ENCODE measurements at places on chromosomes 2 and 18.

- no peak for DNase-seq
These were observed 51.9 kb downstream of the TET3 start for GRCh38 chr2:74036450-74037195.

DNA sequence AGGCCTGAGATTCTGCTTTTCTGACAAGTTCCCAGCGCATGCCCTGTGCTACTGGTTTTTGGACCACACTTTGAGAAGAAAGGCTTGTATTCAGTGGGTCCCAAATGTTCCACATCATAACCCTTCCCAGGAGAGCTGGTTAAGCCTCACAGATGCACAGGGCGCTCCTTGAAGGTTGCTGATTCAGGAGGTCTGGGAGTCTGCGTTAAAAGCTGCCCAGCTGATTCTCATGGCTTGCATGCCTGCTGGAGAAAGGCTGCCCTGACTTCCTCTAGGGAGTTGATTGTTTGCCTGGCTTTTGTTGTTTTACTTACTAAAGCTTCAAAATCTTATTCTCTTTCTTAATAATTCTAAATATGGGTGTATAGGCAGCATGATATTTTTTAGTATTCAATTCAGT, 20.7 kb downstream of the CRYGD start:
- DNase-seq: no peak

DNA sequence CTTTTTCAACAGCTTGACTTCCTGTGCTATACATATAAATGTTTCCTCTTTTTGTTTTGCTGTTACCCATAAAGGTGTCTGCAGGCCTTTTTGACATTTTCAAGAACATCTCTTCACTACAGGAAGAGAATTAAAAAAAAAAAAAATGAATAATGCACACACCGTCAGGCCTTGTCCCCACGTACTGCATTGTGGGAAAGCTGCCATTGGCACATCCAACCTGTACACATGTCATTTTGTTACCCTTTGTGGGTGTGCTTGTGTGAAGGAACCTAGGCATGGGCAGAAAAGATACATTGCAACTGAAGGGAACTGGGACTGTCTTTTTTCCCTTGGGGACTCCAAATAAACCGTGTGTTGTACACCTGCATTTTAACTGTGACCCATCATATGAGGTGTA, 16.8 kb upstream of the TMEM37 start:
- DNase-seq: no peak

DNA sequence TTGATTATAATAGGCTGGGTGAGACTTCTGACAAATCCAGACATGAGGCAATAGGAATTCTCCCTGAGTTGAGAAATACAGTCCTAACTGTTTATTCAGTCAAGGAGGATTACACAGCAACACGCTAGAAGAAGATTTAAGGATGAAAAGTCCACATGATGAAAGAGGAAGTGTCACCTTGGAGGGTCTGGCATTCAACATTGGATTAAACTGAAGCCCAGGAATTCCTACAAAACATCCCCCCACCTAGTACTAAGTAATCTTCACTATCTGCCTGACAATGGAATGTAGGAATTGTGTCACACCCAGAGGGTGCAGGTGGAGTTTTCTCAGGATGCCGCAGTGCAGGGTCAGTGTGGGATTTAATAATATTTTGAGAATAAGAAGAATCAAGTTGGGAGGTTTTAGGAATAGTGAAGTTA, 142.4 kb downstream of the SOCS6 start:
- no peak for DNase-seq

GRCh38 chr2:61044636-61045035, 21.0 kb upstream of the SANBR start:
- no peak for DNase-seq

GRCh38 chr2:201471732-201472393, 20.3 kb downstream of the STRADB start:
- no peak for DNase-seq

DNA sequence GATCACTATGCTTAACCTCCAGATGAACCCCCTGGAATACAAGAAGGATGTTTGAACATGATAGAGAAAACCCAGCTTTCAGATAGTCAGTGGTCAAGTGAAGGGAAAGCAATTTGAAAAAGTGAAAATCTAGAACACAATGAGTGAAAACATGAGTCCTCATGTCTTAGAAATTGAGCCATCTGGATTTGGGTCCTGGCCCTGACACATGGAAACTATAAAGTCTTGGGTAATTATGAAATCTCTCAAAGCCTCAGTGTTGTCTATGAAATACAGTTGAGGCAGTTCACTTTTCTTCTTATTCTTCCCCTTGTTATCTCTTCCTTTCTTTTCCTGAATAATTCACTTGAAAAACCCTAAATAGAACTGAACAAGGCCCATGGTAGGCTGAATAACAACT, 120.6 kb downstream of the EN1 start:
- no peak for DNase-seq

DNA sequence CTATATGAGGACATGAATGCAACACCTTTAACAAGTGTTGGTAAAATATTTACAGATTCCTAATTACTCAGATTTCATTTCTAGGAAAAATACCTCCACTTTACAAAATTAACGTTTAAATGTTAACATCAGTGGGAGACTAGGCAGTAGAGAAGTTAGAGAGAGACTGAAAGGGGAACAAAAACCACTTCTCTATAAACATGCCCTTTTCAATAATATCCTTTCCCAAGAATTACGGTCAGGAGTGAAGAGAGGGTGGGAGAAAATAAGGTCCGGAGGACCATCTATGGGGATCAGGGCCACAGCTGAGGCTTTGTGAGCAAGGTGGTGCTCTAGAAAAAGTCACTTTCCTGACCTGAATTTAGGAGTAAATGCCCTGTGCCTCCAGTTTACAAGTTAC, 65.3 kb upstream of the WIPF1 start:
- DNase-seq: no peak

DNA sequence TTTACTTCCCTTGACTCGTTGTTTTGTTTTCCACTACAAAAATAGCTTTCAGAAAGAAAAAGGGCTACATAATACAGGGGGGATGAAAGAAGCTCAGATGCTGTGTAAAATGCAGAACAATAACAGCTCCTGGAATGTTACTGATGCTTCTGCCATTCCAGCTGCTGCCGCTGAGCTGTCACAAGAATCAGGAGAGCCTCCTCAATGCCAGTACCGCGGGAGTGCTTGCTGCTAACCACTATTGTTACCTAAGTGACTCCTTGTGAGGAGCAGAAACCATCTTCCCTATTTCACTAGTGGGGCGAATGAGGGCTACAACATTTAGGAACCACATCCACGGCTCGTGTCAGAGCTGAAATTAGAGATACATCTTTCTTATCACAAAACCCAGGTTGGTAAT, 384.8 kb downstream of the GALR1 start:
- no peak for DNase-seq

- DNase-seq: no peak
These were observed 92.7 kb upstream of the FN1 start for GRCh38 chr2:215528555-215528954.

GRCh38 chr18:67463829-67464228, 52.7 kb downstream of the DSEL start:
- no peak for DNase-seq

DNA sequence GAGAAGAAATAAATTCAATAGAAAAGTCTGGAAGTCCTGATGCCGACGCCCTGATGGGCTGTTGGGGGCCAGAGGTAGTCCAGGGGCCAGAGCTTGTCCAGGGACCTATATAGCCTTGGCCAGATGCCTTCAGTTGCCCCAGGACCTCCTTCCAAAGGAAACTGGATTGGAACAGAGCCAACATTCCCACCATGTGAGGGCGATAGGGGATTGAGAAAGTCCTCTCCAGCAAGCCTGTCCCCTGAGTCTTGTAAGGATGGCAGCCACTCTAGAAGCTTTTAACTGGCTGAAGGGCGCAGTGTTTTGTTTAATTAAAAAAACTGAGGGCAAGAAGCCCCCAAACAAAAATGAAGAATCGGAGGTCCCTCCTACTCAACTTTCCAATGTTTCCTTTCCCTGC, 54.9 kb upstream of the CDCA7 start:
- DNase-seq: no peak

GRCh38 chr2:20796374-20796791, 26.5 kb downstream of the LDAH start:
- no peak for DNase-seq

DNA sequence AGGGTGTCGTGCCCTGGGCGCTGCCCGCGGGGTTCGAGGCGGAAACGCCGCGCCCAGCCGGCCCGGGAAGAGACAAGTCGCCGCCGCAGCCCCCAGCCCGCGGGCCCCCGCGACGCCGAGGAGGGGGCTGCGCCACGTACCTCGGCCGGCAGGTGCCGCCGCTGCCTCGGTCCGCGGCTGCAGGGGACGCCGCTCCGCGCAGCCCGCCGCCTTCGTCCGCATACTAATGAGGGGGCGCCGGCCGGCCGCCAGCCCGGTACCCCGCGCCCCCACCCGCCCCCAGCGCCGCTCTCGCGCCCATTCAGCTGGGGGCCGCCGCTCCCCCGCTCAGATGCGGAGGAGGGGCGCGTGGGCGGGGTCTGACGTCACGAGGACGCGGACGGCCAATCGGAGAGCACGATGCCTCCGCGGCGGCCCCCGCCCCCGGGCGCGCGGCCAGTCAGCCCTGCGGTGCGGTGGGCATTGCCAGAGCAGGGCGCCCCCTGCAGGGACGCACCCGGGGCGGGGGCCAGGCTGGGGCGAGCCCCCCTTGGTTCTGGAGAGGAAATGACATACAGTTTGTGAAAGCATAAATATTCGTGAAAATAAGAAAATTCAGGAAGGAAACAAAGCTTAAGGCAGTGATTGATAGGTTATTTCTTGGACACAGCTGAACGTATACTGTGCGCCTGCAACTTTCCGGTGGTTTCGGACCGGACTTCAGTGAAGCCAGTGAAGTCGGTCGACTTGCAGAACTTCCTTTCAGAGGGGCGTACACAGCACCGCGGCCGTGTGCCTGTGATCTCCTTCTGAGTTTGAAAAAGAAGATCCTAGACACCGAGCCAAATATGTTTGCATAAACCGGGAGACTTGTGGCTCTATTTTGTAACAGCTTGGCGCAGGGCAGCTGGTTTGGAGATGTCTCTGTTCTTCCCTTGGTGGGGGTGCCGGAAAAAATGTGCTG, at the start of gene ST3GAL5:
Gene ST3GAL5 (minus strand): TSS at position 307 of the 943 bp plus-strand sequence. CDS start 85 bp downstream, at position 222.
- DNase-seq: peak; percentile 64

GRCh38 chr18:74251297-74252038, 40.3 kb downstream of the CYB5A start:
- no peak for DNase-seq

DNA sequence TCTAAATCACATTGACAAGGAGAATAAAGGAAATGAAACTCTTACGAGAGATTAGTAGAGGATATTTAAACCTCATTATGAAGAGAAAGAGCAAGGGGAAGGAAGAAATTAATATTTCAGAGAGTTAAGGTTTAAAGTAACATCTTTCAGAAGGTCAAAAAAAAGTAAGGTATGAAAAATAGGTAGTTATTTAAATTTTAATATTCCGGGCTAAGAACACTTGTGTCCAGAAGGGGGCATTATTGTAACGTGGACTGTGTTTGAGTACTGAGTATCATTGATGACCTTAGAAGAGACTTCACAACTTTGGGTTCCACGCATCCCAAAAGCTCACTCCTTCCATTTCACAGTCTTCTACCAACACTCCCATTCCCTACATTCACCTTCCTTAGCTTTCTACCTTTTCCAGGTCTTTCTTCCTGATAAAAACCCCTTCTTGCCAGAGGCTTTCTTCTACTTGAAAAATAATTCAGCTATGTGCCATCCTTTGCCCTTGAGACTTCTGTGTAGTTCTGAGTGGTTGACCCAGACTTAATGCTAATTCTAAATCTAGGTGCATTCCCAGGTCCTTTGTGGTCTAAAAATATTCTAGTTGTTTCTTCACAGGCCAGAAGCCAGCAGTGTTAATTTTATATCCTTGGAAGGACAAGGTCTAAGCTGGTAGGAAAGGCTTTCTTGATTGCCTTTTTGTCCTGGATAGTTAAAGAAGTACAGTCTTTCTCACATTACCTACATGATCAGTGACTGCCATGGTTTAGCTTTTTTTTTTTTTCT, 16.5 kb downstream of the DYNC1I2 start:
- no peak for DNase-seq

DNA sequence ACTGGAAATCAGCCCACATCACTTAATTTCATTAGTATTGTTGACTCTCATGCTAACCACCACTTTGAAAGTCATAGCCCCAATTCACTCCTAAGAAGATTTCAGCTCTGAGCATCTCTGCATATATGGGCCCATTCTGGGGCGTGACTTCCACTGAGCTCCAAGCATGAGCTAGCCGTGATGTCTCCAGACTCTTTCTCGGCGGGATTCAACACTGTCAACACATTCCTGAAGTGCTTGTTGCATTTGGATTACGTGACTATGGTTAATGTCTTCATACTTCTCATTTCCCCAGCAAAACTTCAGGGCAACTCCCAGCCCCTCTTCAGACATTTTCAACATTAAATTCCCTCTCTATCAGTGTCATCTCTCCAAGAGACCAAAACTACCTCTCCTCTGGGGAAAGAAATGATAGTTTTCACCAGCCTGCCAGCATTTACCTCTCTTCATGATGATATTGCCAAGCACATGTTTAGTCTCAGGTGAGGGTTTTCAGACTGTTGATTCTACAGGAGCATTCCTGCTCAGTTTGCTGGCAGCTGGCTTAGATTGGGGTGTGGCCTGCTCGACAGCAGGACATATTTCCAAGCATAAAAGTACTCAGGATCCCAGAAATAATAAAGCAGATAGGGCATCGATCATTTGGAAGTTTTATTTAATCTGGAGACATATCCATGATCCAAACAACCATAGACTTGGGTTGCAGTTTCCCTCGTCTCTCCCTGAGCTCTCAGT, 81.7 kb downstream of the FEZ2 start:
- no peak for DNase-seq

- DNase-seq: no peak
These were observed 980 bp upstream of the RNPEPL1 start for GRCh38 chr2:240567137-240567871.

- no peak for DNase-seq
These were observed 116.7 kb upstream of the AGAP1 start for GRCh38 chr2:235377176-235377575.

- no peak for DNase-seq
These were observed 47.6 kb downstream of the ODC1 start for GRCh38 chr2:10400568-10400977.

DNA sequence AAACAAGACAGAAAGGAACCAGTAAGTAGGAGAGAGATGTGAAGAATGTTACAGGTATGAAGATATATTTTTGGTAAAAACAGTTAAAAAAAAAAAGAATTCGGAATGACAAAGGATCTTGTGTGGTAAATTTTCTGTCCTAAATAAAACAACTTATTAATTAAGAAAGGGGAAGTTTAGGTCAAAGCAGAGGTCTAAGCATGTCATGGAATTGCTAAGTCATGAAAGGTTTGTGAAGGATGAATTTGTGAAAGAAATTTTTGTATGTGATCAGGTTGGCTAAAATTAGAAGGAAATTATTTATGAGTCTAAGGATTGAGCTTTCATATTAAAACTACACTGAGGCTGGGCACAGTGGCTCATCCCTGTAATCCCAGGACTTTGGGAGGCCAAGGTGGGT, 11.1 kb upstream of the ALPG start:
- no peak for DNase-seq

DNA sequence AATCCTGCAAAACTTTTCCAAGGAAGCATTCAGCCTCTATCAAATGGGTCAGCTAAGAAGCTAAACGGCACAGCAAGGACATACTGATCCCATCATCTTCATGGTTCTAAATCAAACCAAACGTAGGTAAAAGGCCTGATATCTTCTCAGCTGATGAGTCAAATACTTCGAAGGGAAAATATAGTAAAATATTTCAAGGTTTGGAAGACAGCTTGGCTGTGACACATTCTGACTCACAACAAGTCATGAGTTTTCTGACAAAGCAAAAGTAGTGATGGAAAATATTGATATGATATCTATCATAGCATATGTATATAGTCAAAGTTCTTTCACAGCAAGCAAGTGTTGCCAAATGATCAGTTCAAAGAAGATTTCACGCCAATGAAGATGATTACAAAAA, 31.5 kb downstream of the DOCK10 start:
- DNase-seq: peak; percentile 48
